ENCODE measurements at places on chromosomes 3 and 15. TPM values are rescaled to one million over a fixed set of nuclear protein-coding genes. Genes with fewer than 3 reads are reported as not detected.

DNA sequence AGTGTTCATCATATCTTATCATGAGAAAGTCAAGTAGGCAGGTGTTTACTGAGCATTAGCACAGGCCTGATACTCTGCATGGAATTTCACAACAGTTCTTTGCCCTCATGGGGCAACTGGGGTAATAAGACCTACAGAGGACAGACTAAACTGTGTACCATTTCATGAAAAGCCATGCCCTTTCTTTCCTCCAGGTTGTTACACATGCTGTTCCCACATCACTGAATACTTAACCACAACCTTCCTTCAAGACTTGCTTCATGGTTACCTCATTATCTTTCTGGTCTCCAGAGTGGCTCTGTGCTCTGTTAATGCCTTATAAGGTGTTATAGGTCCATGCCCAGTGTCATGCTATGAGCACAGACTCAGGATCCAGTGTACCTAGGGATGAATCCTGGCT is 28.2 kb upstream of the RSL24D1 start:
- H3K4me1 ChIP-seq = peaks cover 49% of the 10 kb centered on the region
- H3K27me3 ChIP-seq = no peaks in the 10 kb centered on the region
- no peak for DNase-seq
- peak overlapping the region; percentile 73 for H3K27ac ChIP-seq

- DNase-seq = no peak
- peaks cover 6% of the 10 kb centered on the region for H3K36me3 ChIP-seq
- no peaks in the 10 kb centered on the region for H3K27me3 ChIP-seq
- H3K4me3 ChIP-seq = no peak overlapping the region
- no peak overlapping the region for H3K27ac ChIP-seq
- peaks cover 39% of the 10 kb centered on the region for H3K4me1 ChIP-seq
Measured at GRCh38 chr3:114498539-114499370, 204.9 kb downstream of the TIGIT start.

GRCh38 chr3:62142331-62143085 is 230.8 kb downstream of the FEZF2 start:
- no peak overlapping the region for H3K4me3 ChIP-seq
- no peaks in the 10 kb centered on the region for H3K4me1 ChIP-seq
- no peak overlapping the region for H3K27ac ChIP-seq
- peaks cover 14% of the 10 kb centered on the region for H3K27me3 ChIP-seq
- no peak for DNase-seq

Gene CTXN2
- total RNA-seq = not detected

- no peaks in the 10 kb centered on the region for H3K27me3 ChIP-seq
- no peak for DNase-seq
- no peaks in the 10 kb centered on the region for H3K36me3 ChIP-seq
- H3K4me1 ChIP-seq = peaks cover 5% of the 10 kb centered on the region
- H3K4me3 ChIP-seq = no peak overlapping the region
Measured at GRCh38 chr3:151155409-151156128, 47.4 kb downstream of the GPR171 start.

Gene SLC30A4
- 2.0 TPM for total RNA-seq

- DNase-seq = no peak
- H3K27ac ChIP-seq = peak overlapping the region; percentile 77
- H3K4me3 ChIP-seq = peak overlapping the region; percentile 24
- H3K27me3 ChIP-seq = no peaks in the 10 kb centered on the region
Measured at GRCh38 chr15:89329329-89330084, 5.1 kb downstream of the POLG start.

GRCh38 chr3:16300307-16300706 is 35.3 kb downstream of the OXNAD1 start:
- peaks cover 94% of the 10 kb centered on the region for H3K4me1 ChIP-seq
- DNase-seq = no peak
- peaks cover 83% of the 10 kb centered on the region for H3K36me3 ChIP-seq
- H3K4me3 ChIP-seq = peak overlapping the region; percentile 81
- H3K27ac ChIP-seq = peak overlapping the region; percentile 96
- no peaks in the 10 kb centered on the region for H3K27me3 ChIP-seq

- no peaks in the 10 kb centered on the region for H3K4me1 ChIP-seq
- peaks cover 37% of the 10 kb centered on the region for H3K27me3 ChIP-seq
- H3K27ac ChIP-seq = no peak overlapping the region
- DNase-seq = no peak
- H3K4me3 ChIP-seq = no peak overlapping the region
- H3K36me3 ChIP-seq = no peaks in the 10 kb centered on the region
Measured at GRCh38 chr3:11000528-11000927, 8.0 kb downstream of the SLC6A1 start.

Gene ERICH6
- not detected for total RNA-seq

- H3K27me3 ChIP-seq = no peaks in the 10 kb centered on the region
- DNase-seq = no peak
- H3K27ac ChIP-seq = no peak overlapping the region
- H3K4me3 ChIP-seq = no peak overlapping the region
Measured at GRCh38 chr3:79497447-79498111, 270.2 kb downstream of the ROBO1 start.

Gene RYR3
- total RNA-seq = not detected

DNA sequence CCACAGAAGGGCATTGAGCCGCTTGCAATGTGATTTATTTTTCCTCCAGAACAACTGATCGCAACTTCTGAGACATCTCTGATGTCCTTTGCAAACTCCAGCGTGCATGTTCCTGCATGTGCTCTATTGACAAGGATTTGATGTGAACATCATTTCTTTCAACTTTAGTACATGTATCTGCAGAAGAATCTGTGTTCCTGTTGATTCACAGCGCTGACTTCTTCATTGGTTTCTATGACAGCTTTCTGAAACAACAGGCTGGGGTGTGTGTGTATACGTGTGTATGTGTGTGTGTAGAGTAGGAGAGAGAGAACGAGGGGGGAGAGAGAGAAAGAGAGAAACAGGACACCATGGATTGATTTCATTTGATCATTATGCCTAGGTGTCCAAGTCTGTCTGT is 56.7 kb upstream of the CMTM8 start:
- H3K4me1 ChIP-seq = peaks cover 7% of the 10 kb centered on the region
- peaks cover 22% of the 10 kb centered on the region for H3K27me3 ChIP-seq
- H3K4me3 ChIP-seq = no peak overlapping the region
- H3K27ac ChIP-seq = no peak overlapping the region

- no peaks in the 10 kb centered on the region for H3K4me1 ChIP-seq
Measured at GRCh38 chr3:159458982-159459381, 529.7 kb upstream of the IL12A start.

DNA sequence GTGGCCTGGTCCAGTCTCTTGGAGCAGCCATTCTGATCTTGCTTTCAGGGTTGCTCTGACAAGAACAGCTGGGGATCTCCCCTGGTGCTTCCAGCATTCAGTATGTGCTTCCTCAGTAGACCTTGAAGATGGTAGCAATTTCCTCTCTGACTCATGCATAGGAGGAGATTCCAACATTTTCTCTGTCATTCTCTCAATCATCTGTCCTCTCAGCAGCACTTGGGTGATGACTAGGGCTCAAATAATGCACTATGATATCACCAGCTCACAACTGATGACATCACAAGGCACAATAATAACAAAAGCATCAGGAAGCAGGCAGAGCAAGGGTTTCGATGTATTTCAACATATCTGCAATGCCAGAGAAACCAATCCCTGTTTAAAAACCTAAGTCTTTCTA is 52.7 kb downstream of the NFKBIZ start:
- peak overlapping the region; percentile 27 for H3K27ac ChIP-seq
- DNase-seq = no peak
- no peaks in the 10 kb centered on the region for H3K36me3 ChIP-seq
- peaks cover 12% of the 10 kb centered on the region for H3K4me1 ChIP-seq

Gene RASL12
- total RNA-seq = not detected

Gene SLC28A1
- total RNA-seq = not detected

Gene C2CD4A
- total RNA-seq = 0.12 TPM

GRCh38 chr3:177946936-177947335 is 589.3 kb upstream of the KCNMB2 start:
- no peak overlapping the region for H3K27ac ChIP-seq
- DNase-seq = no peak
- peaks cover 13% of the 10 kb centered on the region for H3K36me3 ChIP-seq

DNA sequence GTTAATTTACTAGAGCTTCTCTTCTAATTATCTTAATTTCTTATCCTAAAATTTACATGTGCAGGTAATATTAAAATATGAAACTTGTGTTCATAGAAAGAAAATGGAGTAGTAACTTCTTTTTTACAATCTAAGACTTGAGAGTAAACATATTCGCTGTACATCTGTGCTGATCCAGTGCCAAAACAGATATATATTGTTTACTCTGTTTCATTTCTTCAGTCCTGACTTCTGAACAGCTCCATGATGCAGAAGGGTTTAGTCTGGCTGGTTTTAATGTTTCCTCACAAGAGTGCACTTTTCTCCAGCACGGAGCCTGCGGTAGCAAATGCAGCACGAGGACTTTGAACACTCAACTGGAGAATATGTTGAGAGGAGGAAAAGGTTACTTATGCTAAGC is 306.8 kb downstream of the EPHA3 start:
- DNase-seq = no peak
- H3K27me3 ChIP-seq = no peaks in the 10 kb centered on the region
- no peak overlapping the region for H3K4me3 ChIP-seq
- no peaks in the 10 kb centered on the region for H3K4me1 ChIP-seq
- H3K36me3 ChIP-seq = no peaks in the 10 kb centered on the region

GRCh38 chr3:60983906-60984305 is 267.3 kb downstream of the FHIT start:
- no peaks in the 10 kb centered on the region for H3K4me1 ChIP-seq
- no peak for DNase-seq
- H3K27me3 ChIP-seq = no peaks in the 10 kb centered on the region
- peaks cover 10% of the 10 kb centered on the region for H3K36me3 ChIP-seq
- H3K27ac ChIP-seq = no peak overlapping the region
- H3K4me3 ChIP-seq = no peak overlapping the region

GRCh38 chr3:175743733-175744400 is 884.7 kb downstream of the NAALADL2 start:
- no peaks in the 10 kb centered on the region for H3K27me3 ChIP-seq
- H3K4me1 ChIP-seq = no peaks in the 10 kb centered on the region
- no peak overlapping the region for H3K4me3 ChIP-seq
- no peak overlapping the region for H3K27ac ChIP-seq

Measured in activated naive CD8-positive, alpha-beta T cell treated with anti-CD3 and anti-CD28 coated beads for 36 hours (primary cell).